Activated CD8-positive, alpha-beta memory T cell treated with anti-CD3 and anti-CD28 coated beads, Interleukin-2, amount 10 ng/mL, durations not matched to agents 7 days and 5 days (primary cell): ENCODE measurements at places on chromosomes 7 and 10. TPM values are rescaled to one million over a fixed set of nuclear protein-coding genes. Genes with fewer than 3 reads are reported as not detected.

- DNase-seq: no peak
- H3K27me3 ChIP-seq: peaks cover 34% of the 10 kb centered on the region
- H3K27ac ChIP-seq: no peak overlapping the region
- no peaks in the 10 kb centered on the region for H3K36me3 ChIP-seq
Measured at GRCh38 chr10:102220612-102221011, 5.5 kb upstream of the ELOVL3 start.

GRCh38 chr7:50196719-50197118 lies 103.7 kb upstream of the ZPBP start:
- H3K4me1 ChIP-seq: peaks cover 4% of the 10 kb centered on the region
- H3K36me3 ChIP-seq: peaks cover 2% of the 10 kb centered on the region
- no peak overlapping the region for H3K27ac ChIP-seq
- H3K4me3 ChIP-seq: no peak overlapping the region
- H3K27me3 ChIP-seq: peaks cover 12% of the 10 kb centered on the region

DNA sequence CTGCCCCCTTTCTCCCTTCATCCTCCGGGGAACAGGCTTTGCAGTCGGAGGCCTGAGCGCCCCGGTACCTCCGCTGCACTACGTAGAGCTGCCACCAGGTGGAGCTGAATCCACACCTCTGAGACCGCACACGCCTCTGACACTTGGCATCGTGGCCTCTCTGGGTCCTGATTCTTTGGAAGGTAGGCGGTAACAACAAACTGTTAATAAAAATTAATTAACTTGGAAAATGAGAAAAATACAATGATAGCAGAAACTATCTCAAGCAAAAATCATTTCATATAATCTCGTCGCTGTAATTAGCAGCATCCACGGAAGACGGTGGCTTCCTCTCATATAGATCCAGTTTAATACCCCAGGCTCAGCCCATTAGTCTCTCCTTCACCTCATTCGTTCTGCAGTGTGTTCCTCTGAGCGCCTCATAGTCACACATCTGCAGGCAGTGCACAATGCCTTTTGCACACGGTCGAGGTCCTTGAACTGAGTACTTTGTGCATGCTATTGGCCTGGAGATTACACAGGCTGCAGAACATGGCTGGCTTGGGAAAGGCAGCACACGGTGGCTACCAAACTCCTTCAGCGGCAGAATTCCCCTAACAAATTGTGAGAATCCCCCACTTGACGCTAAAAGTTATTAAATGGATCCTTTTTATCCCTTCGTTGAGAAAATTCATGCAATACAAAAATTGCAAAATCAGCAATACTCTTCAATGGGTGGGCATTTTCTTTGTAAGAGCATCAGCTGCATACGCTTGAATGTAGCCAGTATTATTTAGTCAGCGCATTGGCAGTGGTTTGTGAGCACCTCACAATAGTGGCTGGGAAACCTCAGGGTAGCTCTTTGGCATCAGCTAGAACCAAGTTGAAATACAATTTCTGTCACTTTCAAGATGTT lies 18.7 kb downstream of the OR9A2 start:
- peaks cover 1% of the 10 kb centered on the region for H3K36me3 ChIP-seq
- no peak overlapping the region for H3K27ac ChIP-seq
- H3K4me3 ChIP-seq: no peak overlapping the region
- H3K27me3 ChIP-seq: peaks cover 20% of the 10 kb centered on the region
- peaks cover 6% of the 10 kb centered on the region for H3K4me1 ChIP-seq

- DNase-seq: no peak
- no peaks in the 10 kb centered on the region for H3K36me3 ChIP-seq
- no peaks in the 10 kb centered on the region for H3K4me1 ChIP-seq
- no peak overlapping the region for H3K27ac ChIP-seq
Measured at GRCh38 chr7:103894656-103895596, 94.5 kb downstream of the RELN start.

DNA sequence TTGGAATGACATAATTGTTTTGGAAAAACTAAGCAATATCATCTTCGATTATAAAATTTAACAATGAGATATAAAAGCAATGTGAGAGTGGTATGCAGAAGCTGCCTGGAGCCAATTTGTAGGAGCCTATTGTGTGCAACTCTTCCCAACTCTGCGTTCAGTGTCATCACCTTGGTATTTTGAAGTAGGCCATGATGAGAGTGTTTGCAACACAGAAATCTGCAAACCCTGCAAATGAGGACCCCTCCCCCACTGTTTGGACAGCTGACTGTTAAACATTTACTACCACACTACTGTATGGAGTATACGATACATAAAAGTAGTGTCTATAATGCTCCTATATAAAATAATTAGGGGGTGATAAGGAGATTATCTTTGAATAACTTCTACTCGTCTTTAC lies 531.3 kb downstream of the ATRNL1 start:
- no peak for DNase-seq
- H3K4me1 ChIP-seq: no peaks in the 10 kb centered on the region
- no peak overlapping the region for H3K4me3 ChIP-seq
- H3K36me3 ChIP-seq: no peaks in the 10 kb centered on the region

GRCh38 chr7:36663481-36663880 lies 60.8 kb downstream of the AOAH start:
- no peak overlapping the region for H3K4me3 ChIP-seq
- peaks cover 19% of the 10 kb centered on the region for H3K4me1 ChIP-seq
- H3K27ac ChIP-seq: no peak overlapping the region
- no peak for DNase-seq
- no peaks in the 10 kb centered on the region for H3K27me3 ChIP-seq

DNA sequence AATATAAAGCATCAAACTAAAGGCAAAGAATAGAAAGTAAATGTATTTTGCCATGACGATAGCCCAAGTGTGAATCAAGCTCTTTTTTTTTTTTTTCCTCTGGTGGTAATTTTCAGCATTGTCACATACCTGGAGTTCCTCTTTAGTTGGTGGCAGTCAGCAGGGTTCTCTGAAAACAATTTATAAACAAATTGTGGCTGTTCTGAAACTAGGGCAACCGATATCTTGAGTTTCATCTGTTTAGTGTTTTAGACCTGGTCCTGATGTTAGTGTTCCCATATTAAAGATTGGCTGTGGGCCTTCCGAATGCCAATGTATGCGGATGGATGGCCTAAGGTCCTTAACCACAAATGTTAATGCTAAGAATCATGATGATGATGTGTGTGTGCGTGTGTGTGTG lies 713.1 kb downstream of the GATA3 start:
- H3K27ac ChIP-seq: no peak overlapping the region
- H3K27me3 ChIP-seq: peaks cover 8% of the 10 kb centered on the region
- H3K36me3 ChIP-seq: no peaks in the 10 kb centered on the region
- H3K4me1 ChIP-seq: no peaks in the 10 kb centered on the region

- H3K4me1 ChIP-seq: peaks cover 5% of the 10 kb centered on the region
- no peak for DNase-seq
- peaks cover 5% of the 10 kb centered on the region for H3K27me3 ChIP-seq
Measured at GRCh38 chr10:4541292-4541691, 284.7 kb upstream of the AKR1E2 start.

DNA sequence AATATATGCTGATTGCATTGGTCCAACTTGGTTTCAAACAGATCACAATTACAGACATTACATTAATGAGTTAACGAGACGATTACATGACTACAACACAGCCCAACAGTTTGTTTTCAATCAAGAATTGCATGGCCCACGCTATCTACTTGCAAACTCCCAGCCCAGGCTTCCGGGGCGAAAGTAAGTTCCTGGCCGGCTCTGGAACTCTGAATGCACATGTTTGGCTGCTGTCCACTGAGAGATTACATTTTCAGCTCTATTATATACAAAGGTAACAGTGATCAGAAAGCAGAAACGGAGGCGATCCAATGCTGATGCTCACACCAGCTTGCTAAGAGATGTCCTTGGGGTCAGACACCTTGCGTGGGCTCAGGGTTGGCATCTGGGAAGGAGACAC lies 206.3 kb downstream of the FANK1 start:
- H3K4me3 ChIP-seq: no peak overlapping the region
- H3K36me3 ChIP-seq: no peaks in the 10 kb centered on the region
- H3K27me3 ChIP-seq: no peaks in the 10 kb centered on the region
- H3K27ac ChIP-seq: no peak overlapping the region

DNA sequence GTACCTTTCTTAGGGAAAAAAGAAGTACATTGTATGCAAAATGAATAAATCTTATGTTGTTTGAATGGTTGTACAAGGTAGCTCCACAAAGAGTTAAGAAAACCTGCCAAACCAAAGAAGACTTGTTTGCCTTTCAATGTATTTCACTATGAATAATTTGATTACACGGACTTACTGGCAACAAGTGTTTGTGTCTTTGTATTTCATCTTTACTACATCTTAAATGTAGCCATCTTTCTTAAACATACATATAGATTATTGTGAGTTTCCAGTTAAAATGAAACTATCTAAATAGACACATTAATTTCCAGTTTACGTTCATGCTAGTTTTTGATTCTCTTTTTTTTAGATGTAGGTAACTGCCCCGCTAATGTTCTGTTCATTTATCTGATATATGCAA lies 2.8 kb downstream of the PRKG1 start:
- no peak overlapping the region for H3K4me3 ChIP-seq
- DNase-seq: no peak
- H3K27ac ChIP-seq: no peak overlapping the region

Gene TSPAN12
- total RNA-seq: not detected

Gene ZNF25
- total RNA-seq: 7.1 TPM

Gene PLEKHS1
- 0.07 TPM for total RNA-seq

Gene C10orf120
- not detected for total RNA-seq

Gene TBC1D12
- 0.96 TPM for total RNA-seq

Gene CALCR
- total RNA-seq: not detected
